Stimulated activated CD8-positive, alpha-beta memory T cell treated with anti-CD3 and anti-CD28 coated beads, Interleukin-2, amount 100 ng/mL, for 1 hour (primary cell): ENCODE measurements at places on chromosomes 4 and X.

DNA sequence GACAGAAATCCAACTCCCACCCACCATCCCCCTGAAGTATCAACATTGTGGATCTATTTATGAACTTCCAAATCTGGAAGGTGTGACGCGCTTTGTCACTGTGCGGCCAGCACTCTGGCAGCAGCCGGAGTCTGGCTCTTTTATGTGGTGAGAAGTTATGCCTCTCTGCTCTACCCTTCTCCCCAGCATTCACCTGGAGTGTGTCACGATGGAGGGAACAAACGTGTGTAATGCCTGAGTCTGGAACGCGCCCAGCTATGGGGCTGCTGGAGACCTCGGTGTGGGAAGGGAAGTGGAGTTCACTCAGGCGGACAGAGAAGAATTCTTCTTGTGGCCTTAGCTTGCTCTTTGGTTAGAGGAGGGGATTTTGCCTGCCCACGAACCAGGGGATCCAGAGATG, 222.1 kb upstream of the RPL34 start:
- DNase-seq, result no peak

GRCh38 chrX:67692246-67692645, 148.4 kb downstream of the AR start:
- DNase-seq, result no peak

GRCh38 chr4:37367901-37368300, 123.4 kb downstream of the NWD2 start:
- DNase-seq, result no peak

GRCh38 chr4:7802093-7802726, 137.5 kb downstream of the AFAP1 start:
- peak; percentile 52 for DNase-seq
